NCI-H1694 treated with DMSO at 0.1 percent for 48 hours (cell line): ENCODE measurements at places on chromosomes 4 and X.

DNA sequence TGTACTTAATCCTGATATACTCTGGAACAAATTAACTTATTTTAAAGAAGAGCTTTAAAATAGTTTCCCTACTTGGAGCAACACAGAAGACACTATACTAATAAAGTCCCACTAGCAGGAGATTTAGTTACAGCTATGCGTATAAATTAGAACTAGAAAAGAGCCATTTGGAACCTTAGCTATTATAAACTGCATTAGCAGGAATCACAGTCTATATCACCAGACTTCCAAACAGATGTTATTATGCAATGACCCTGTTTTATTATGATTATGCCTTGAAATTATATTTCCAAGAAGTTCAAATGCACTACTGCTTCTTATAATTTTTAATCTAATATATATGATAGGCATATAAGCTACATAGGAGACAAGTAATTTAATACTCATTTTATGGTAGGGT lies 95.5 kb upstream of the WDR44 start:
- no peak for DNase-seq

GRCh38 chr4:118772081-118772766 lies 63.7 kb downstream of the SEC24D start:
- peak; percentile 59 for DNase-seq

DNA sequence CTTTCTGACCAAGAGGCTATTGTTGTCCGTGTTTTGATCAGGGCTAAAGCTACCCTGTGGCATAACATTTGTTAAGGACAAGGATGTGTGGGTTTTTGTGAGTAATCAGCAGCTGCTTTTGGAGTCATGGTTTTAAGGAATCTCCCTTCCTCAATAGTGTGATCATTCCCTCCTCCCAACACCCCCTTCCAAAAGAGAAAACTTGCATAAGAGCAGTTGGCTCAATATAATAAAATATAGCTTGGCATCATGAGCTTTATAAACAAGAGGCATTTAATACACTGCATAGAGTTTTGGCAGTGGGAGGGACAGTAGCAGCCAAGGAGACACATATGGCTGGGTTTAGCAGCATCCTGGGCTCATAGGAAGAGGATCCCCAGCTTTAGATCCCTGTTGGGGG lies 84.7 kb downstream of the NHS start:
- DNase-seq: peak; percentile 22

DNA sequence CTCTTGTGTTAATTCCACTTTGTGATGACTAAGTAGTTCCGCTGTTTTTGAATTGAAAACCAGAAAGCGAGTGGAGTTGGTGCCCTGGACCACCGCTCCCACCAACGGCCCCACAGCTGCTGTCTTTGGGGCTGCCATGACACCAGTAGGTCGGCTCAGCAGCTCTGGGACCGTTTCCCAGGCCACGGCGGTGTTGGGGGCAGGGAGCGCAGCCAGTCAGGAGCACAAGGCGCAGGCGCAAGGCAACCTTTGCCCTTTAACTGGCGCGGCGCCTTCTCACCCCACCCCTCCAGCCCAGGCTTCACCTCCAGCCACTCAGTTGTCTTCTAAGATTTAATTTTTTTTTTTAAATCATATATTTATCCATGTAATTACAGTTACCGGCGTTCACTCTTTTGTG lies at the start of gene GK2:
GK2 (minus strand) TSS at position 166 of the 400 bp plus-strand sequence; CDS start at position 138, 28 bp downstream.
- no peak for DNase-seq

DNA sequence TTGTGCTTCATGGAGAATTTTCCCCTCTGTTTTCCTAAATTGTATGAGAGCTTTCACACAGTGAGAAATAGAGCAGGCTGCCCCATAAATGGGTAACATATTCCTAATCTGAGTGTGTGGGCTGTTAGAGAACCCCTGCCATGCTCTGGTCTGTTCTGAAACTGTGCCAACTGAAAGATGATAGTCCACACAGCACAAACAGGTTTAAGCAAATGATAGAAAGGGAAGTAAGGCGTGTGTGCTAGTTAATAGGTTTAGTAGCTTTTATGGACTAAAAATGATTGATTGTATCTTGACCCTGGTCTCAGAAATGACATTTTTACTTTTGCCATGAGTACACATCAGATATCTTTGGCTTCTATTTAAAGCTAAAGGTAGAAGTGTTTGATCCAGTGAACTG lies 106.2 kb downstream of the PRRG1 start:
- no peak for DNase-seq

GRCh38 chr4:6584865-6585264 lies 9.9 kb downstream of the MAN2B2 start:
- DNase-seq: no peak

GRCh38 chrX:63746715-63747114 lies 38.3 kb downstream of the ARHGEF9 start:
- no peak for DNase-seq

- DNase-seq: no peak
These were observed 5.9 kb downstream of the ETDB start for GRCh38 chrX:135114392-135114791.

GRCh38 chr4:139849219-139849618 lies 183.6 kb downstream of the MGST2 start:
- DNase-seq: no peak

DNA sequence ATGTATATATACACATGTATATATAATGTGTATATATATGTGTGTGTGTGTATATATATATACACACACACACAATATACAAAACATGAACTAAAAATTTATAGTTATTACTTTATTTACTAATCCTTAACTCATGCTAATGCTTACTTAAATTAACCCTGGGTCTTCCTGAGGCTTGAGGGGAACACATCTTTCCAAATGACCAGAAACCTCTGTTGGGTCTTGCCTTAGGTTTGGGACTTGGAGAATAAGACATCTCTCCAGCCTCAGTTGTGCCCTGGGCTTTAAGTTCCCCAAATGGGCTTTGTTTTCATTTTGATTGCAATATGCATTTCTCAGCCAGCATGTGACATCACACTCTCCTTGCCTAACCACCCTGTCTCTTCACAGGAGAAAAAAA lies 7.7 kb downstream of the GEMIN8 start:
- no peak for DNase-seq

- DNase-seq: no peak
These were observed 800.2 kb upstream of the FTHL17 start for GRCh38 chrX:31872007-31872406.

DNA sequence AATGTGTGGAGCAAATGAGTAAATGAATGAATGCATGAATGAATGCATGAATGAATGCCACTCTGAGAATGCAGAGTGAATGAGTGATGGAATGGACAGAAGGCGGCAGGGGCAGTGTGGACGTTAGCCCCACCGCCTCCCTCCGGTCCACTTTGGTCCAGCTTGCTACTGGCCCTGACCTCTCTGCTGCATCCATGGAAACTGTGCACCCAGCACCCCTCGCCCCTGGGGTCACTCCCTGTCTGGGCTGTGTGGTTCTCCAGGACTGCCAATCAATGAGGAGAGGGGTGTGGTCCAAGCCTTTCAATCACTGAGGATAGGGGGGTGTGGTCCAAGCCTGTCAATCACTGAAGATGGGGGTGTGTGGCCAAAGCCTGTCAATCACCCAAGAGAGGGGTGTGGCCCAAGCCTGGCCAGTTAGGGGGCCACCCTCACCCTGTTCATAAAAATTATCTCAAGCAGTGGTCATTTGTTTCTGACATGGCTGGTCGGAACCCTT lies 39.2 kb upstream of the ASMTL start:
- DNase-seq: no peak
